SHP77 (cell line): ENCODE measurements at places on chromosomes 7 and 10.

DNA sequence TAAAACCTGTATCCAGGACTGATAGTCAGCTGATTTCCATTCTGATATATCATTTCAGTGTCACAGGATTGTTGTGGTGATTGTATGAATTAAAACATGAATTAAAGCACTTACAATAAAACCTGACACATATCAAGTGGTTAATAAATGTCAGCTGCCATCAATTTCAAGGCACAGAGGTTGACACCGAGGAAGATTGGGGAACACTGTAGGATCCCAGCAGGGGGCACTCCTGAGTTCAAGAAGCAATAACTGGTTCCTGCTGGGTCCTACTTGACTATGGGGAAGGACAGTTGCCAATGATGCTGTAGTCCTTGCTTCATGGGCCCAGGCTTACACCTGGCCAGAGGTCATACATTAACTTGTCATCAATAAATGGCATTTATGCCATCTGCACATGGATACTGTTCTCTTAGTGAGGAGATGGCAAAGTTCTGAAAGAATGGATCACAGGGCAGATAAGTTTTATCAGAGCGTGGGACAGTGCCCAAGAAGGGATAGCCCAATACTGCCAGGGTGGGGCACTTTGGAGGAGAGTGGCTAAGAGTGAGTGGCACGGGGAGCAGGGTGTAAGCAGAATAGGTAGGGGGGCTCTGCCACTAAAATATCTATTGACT lies 24.1 kb downstream of the FZD1 start:
- peak; percentile 29 for DNase-seq

DNA sequence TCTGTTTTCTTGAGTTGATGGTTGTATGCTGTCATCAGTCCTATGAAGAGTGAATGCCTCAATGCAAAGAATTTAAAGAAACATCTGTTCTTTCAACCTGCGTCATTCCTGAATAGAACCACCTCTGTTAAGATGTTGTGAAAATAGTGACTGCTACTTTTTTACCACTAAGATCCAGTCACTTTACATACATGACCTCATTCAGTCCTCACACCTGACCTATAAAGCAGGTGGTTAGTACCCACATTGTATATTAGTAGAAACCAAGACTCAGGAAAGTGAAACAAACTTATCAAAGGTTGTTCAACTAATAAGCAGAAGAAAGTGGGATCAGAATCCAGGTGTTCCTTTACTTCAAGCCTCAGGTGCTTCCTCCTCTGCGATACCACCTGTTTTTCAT lies 64.8 kb downstream of the ITGB8 start:
- DNase-seq = no peak

- no peak for DNase-seq
Measured at GRCh38 chr10:69232252-69232651, 12.1 kb downstream of the HKDC1 start.

DNA sequence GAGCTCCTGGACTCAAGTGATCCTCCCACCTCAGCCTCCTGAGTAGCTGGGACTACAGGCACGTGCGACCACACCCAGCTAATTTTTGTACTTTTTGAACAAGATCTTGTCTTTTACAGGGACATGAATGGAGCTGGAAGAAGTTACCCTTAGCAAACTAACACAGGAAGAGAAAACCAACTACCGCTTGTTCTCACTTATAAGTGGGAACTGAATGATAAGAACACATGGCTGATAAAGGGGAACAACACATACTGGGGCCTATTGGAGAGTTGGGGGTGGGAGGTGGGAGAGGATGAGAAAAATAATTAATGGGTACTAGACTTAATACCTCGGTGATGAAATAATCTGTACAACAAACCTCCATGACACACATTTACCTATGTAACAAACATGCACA lies 70.9 kb upstream of the INHBA start:
- no peak for DNase-seq

DNA sequence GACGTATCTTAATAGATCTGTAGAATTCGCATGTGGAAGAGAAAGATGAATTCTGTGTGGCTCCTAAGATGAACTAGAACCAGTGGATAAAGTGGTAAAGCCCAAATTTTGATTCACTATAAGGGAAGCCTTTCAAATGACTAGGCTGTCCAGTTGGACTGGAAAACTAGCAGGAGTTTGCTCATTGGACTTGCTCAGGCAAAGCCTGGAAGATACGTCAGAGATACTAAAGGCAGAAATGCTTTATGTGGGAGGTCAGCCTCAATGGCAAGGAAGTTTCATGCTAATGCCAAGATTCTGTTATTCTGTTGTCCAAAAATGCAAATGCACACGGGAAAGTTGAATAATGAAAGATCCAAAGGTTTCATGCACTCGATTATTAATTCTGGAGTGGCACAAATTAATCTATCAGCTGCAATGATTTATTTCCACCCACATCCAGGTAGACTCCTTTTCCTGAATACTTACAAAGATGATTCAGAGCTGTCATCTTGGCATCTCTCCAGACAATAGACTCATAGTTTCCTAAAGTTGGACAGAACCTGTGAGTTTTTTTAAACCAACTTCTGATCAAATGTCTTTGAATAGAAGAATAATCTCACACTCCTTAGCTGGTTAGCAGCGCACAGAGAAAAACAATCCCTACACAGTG lies 20.5 kb upstream of the PPP1R3C start:
- DNase-seq = no peak

- DNase-seq = no peak
Measured at GRCh38 chr7:29424295-29424983, 139.2 kb upstream of the PRR15 start.

GRCh38 chr7:67484244-67484751 lies 487.7 kb downstream of the TYW1 start:
- DNase-seq = peak; percentile 81

DNA sequence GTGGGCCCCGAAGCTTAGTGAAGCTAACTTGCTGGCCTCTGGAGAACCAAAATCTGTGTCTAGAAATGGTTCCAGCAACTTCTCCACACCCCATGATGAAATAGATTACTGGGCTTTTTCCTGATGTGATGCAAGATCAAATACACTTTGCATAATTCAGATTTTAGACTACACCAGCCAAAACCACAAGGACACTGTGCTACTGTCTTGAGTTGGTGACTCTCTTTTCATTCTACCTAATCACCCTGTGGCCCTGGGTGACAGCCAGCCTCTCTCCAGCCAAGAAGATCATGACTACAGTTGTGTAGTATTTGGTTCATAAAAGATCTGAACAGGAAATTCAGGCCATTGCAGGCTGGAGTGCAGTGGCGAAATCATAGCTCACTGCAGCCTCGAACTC lies 22.2 kb downstream of the AZGP1 start:
- no peak for DNase-seq

DNA sequence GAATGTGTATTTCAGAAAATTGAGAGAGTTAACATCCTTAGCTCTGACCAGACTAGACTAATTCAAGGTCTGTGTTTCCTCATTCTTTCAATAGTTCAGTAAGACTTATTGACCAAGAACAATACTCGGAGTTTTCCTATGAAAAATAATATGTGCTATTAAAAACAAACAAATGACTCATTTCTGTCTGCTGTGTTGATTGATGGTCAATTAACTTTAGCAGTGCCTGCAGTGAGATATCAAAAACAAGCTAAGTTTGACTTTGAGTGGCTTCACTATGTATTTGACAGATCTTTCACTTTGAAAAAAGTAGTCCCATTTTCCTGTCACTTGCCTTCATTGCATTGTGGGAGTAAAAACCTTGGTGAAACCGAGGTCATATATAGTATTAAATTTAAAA lies 91.0 kb downstream of the GNAT3 start:
- no peak for DNase-seq

DNA sequence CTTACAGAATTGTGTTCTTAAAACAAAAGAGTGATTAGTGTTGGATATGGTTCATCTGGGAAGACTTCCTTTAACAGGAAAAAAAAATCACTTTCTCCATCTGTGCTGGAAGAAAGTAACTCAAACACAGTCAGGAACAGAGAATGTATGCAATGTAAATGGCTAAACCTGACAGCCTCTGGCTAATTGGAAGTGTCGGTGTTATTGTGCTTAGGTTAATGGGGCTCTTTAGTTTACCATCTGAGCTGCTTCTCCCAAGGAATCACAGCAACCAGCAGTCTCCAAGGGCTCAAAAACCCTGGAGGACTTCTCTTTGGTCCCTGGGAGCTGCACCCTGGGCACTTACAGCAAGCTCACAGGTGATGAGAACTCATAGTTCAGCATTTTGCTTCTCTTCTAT lies 724.5 kb downstream of the LRMDA start:
- DNase-seq = no peak

DNA sequence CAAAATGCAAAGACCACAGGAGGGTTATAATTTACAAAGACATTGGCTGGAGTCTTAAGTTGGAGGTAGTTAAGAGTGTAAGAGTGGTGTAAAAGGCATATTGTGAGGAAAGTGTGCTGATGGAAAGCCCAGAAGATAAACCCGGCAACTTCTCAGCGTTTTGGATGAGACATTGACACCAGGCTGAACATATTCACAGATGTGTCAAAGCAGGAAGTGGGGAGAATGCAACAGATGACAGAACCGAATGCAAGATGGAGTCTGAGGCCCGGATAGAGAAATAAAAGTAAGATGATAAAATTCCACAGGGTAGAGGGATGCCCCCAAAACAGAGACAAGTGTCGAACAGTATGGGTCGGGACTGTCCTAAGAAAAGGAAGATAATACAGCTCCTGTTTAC lies 230.4 kb upstream of the TMEM72 start:
- no peak for DNase-seq

- no peak for DNase-seq
Measured at GRCh38 chr7:115289971-115290370, 368.1 kb downstream of the MDFIC start.

- no peak for DNase-seq
Measured at GRCh38 chr10:79318369-79318768, 28.9 kb upstream of the PPIF start.

- no peak for DNase-seq
Measured at GRCh38 chr10:69232736-69233480, 12.8 kb downstream of the HKDC1 start.
